Mesenteric fat pad (tissue), 1 donor: ENCODE measurements at places on chromosomes 3 and 15. TPM values are rescaled to one million over a fixed set of nuclear protein-coding genes. Genes with fewer than 3 reads are reported as not detected.
A peak's percentile ranks its signal among the peaks of the same experiment; 100 is the strongest.

The MED12L gene
- total RNA-seq = 0.48 TPM

The KNL1 gene
- total RNA-seq = 0.35 TPM

The RETNLB gene
- not detected for total RNA-seq

The PPARG gene
- total RNA-seq = 349 TPM

The NOX5 gene
- total RNA-seq = 0.19 TPM

The ANKDD1A gene
- total RNA-seq = 19.3 TPM

The FOXL2NB gene
- not detected for total RNA-seq

The CCDC13 gene
- 1.3 TPM for total RNA-seq

The NR1I2 gene
- 0.26 TPM for total RNA-seq

The SMAD6 gene
- total RNA-seq = 32.2 TPM

The TMEM42 gene
- total RNA-seq = 8.1 TPM

The EFL1 gene
- 21.6 TPM for total RNA-seq

The KLHL40 gene
- total RNA-seq = not detected

DNA sequence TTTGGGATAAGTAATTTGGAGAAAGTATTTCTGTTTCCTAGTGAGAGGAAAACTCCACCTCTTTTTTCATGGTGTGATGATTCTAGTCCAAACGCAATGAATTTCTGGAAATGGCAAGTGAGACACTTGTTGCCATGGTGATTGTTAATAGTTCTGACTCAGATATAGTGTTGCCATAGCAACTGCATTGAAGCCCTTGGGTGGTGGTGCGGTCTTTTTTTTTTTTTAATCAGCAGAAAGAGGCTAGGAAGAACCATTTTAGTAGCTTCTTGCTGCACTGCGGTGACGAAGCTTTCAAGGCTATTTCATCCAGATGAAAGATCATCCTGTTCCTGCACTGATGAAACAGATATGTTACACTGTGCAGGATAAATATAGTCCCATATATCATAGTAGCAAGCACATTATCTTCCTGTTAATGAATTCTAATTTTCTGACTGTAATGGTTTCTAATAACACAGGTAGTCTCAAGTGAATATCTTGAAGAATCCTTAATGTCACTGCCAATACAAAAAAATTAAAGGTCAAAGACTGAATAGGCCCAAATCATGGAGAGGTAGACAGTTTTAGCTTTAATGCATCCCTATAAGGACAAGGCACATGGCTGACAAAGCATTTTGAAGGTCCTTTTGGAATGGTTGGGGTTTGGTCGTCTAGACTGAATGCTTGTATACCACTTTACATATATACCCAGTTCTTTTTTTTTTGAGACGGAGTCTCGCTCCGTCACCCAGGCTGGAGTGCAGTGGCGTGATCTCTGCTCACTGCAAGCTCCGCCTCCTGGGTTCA, 125.1 kb upstream of the ZBTB20 start:
- DNase-seq = no peak

- no peak for DNase-seq
Observed at GRCh38 chr15:64582202-64582601, 121.8 kb downstream of the ZNF609 start.

- DNase-seq = no peak
Observed at GRCh38 chr15:49769225-49769624, 148.4 kb downstream of the DTWD1 start.

- no peak for DNase-seq
Observed at GRCh38 chr15:47607695-47608094, 109.6 kb upstream of the SEMA6D start.

DNA sequence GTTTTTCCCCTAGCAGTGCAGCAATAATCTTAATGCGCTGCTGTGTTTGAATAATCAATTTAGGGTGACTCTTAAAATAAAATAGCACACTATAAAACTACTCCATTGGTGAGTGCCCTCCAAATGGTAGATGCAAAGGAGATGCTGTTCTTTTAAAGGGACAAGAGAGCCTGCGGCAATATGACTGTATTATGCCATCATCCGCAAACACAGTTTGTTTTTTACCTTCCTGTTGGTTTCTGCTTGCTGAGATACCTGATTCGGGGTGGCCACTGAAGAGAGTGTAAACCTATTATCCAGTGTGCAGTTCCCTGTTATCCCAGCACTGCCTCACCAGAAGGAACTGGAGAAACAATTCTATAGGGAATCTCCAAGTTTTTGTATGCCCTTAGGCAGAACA, 523.1 kb upstream of the TGFBR2 start:
- no peak for DNase-seq

DNA sequence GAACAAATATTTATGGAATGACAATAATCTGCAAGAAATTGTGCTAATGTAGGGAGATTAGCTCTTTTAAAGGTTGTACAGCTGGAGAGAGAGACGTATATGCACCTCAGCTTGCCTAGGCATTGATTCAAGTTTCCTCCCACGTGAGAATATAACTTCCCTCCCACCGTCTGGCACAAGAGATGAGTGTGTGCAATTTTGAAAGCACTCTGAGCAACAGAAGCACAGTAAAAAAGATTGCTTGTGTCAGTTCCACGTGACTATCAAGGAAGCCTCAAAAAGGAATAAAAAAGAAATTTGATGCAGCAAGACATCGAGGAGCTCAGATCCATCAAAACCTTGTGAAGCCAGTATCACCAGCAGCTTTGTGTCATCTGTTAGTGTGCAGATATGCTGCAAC, 435.3 kb downstream of the TUSC7 start:
- DNase-seq = no peak

GRCh38 chr15:47376190-47376589, 341.1 kb upstream of the SEMA6D start:
- DNase-seq = no peak

DNA sequence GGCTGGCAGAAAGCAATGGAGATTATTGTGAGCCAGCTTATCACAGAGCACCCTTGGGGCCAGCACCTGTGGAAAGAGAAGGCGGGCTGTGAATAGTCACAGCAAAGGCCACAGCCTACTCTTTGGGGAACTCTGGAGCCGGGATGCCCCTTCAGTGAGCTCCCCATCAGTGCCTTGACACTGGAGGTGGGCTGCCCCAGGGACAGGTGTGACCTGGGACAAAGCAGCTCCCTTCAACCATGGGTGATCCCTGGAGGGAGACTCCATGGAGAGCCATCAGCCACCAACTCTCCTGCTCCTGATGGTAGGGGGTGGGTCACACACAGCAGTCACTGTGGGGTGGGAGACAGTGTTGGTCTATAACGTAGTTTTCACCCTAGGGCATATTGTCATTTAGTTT, 5.8 kb downstream of the TTC21A start:
- peak; percentile 53 for DNase-seq

- no peak for DNase-seq
Observed at GRCh38 chr3:57777774-57778173, 21.7 kb downstream of the SLMAP start.

- no peak for DNase-seq
Observed at GRCh38 chr3:128969993-128970739, 23.7 kb downstream of the CFAP92 start.

DNA sequence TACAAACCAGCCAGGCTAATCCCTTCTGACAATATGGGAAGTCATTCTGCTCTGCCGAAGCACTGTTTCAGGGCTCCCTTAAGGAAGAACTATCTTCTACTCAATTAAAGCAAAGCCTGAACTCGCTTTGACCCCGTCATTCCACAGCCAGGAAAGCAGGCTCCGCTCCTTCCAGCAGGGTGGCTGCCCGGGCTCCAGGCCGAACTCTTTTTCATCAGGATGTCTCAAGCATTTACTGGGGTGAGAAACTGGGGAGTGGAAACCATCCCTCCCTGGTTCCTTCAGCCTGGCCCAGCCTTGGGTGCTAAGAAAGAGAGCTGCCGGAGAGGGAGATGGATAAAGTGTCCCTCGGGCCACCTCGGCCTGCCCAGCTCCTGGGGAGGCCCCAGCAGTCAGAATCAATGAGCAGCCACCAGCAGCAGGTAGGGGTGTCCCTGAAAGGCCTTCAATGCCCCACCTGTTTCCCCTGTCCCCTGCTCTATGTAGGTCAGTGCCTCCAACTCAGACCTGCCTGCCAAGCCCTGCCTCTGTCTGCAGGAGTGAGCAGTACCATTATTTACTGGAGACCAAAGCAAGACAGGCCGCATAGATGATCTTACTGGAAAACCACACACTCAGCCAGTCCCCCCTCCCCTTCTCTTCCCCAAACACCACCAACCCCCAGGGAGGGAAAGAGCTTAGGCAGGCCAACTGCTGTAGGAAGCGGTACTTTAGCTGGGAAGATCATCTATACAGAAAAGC, 225.6 kb upstream of the TLE3 start:
- DNase-seq = no peak

- no peak for DNase-seq
Observed at GRCh38 chr3:14425581-14426304, 23.3 kb downstream of the SLC6A6 start.

GRCh38 chr3:105832644-105833043, 36.2 kb downstream of the CBLB start:
- no peak for DNase-seq

GRCh38 chr15:39110746-39111145, 470.1 kb upstream of the THBS1 start:
- DNase-seq = no peak

- no peak for DNase-seq
Observed at GRCh38 chr3:28013864-28014473, 227.4 kb upstream of the CMC1 start.

GRCh38 chr15:94610485-94610884, 379.1 kb downstream of the MCTP2 start:
- DNase-seq = no peak

- DNase-seq = no peak
Observed at GRCh38 chr3:171797265-171797679, 13.0 kb downstream of the PLD1 start.

DNA sequence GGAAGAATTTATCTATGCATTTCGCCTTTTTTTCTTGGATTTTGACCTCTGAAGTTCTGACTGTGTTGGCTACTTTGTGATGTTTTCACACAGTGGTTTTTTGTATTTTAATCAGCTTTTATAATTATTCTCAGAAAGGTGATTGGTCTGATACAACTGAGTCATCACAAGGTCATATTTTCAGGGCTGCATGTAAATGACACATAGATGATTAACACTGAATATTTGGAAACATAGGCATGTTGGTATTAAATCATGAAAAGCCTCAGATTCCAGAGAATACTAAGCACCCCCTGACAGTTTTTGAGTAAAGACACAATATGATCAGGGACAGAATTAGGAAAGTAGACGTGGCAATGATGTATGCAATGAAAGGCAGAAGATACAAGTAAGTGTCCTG, 175.5 kb upstream of the SLCO3A1 start:
- no peak for DNase-seq

DNA sequence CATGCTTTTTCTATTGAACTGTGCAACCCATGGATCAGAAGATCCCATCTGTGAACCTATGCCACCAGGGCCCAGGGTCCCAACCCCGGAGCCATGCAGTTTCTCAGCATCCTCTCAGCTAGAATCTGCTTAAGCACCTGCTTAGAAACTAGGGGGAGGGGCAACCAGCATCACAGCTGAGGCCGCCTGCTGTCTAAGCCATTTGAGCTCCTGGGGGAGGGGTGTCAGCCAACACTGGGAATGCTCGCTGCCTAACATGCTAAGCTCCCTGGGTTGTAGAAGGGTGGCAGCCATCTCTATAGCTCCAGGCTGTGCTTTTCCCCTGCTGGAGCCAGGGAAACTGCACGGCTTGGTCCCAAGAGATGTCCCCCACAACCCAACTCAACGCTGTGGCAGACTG, 322.8 kb downstream of the EDEM1 start:
- DNase-seq = no peak

GRCh38 chr15:81216422-81216821, 19.7 kb downstream of the IL16 start:
- no peak for DNase-seq

GRCh38 chr15:83430441-83430840, 16.7 kb upstream of the SH3GL3 start:
- DNase-seq = no peak

DNA sequence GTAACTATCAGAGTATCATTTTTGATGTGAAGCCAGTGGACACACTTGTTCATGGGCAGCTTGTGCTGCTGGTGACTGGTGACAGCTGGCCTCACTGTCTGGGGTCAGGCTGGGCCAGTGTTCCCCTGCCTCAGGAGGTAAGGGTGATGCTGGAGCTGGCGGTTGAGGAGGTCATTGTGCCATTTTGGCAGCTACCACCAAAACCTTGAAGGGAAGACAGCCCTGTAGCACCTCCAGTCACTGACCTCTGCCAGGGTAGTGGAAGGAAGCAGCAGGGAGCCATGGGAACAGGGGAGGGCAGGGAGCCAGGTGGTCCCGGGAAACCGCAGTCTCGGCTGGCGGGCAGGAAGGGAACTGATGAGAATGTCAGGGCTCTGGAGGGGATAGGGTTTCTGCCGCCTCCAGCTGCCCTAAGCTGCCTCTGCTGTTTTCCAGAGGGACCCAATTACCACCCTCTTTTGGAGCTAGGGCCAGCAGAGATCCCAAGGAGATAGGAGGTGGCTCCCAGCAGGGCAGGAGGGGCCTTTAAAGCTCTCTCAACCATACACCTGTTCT, 24.8 kb downstream of the FOXL2NB start:
- DNase-seq = no peak

DNA sequence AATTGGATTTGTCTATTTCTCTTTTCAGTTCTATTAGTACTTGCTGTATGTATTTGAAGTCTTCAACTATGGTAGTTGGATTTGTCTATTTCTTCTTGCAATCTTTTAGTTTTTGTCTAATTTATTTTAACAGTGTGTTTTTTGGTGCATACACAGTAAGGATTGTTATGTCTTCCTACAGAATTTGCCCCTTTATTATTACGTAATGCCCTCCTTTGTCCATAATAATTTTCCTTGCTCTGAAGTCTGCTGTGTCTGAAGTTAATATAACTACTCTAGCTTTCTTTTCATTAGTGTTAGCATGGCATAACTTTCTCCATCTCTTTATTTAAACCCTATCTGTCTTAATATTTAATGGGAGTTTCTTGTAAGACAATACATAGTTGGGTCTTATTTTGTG, 105.1 kb upstream of the STT3B start:
- DNase-seq = no peak

DNA sequence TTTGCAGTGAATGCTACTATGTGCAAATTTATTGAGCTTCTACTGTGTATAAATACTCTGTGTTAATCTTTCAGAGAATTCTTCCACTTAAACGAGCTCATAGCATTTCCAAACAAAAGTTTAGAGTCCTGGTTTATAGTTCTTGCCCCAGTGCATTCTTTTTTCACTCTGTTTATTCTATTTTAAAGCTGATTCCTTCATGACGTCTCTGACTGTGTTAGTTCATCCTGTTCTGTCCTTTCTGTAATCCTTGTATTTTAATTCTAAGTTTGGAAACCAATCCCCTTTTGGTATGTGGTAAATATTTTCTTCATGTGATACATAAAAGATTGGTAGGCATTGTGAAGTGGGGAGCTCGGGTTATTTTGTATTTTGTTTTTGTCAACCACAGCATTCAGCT, 18.7 kb downstream of the P2RY14 start:
- DNase-seq = no peak

- peak; percentile 11 for DNase-seq
Observed at GRCh38 chr15:89656116-89656815, 999 bp upstream of the KIF7 start.

GRCh38 chr3:42764561-42765295, 8.3 kb downstream of the CCDC13 start:
- no peak for DNase-seq

DNA sequence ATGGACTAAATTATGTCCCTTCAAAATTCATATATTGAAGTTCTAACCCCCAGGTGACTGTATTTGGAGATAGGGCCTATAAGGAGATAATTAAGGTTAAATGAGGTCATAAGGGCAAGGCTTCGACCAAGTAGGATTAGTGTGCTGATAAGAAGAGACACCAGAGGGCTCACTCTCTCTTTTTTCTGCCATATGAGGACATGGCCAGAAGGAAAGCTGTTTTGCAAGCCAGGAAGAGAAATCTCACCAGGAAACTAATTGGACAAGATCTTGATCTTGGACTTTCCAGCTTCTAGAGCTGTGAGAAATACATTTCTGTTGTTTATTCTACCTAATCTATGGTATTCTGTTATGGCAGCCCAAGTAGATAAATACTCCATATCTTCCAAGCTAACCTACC, 503.6 kb upstream of the NAALADL2 start:
- DNase-seq = no peak
